Heart right ventricle (tissue), 16 donors: ENCODE measurements at places on chromosomes 1 and 21.

DNA sequence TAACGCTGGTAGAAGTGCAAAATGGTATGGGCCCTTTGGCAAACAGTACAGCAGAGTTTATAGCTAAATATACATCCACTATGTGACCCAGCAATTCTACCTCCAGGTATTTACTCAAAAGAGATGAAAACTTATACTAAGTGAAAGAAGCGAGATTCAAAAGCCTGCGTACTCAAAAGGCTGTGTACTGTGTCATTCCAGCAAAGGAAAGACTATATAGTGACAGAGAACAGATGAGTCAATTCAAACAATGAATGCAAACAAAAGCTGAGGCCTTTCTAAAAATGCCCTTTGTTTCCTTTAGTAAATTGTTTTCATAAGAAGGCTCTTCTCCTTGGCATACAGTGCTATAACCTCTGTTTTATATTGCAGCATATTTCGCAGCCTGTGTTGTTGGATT, 268.8 kb upstream of the CSF3R start:
- no peak for DNase-seq

GRCh38 chr1:9267827-9268581, 24.7 kb upstream of the SPSB1 start:
- no peak for DNase-seq

- no peak for DNase-seq
These were observed 313.0 kb downstream of the RWDD3 start for GRCh38 chr1:95547005-95547404.

DNA sequence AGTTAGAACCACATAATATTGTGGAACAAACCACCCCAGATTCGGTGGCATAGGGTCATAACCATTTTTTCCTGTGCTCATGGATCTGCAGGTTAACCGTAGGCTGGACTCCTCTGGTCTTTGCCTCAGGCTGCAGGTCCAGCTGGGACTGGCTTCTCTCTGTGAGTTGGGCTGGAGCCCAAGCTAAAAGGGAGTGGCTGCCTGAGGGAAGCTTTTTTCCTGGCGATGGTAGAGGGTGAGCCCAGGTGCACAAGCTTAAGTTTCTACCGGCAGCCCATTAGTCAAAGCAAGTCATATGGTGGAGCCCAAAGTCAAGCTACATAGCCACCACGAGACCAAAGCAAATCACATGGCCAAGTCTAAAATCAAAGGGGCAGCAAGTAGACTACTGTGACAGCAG, 13.8 kb downstream of the EPHX4 start:
- no peak for DNase-seq

DNA sequence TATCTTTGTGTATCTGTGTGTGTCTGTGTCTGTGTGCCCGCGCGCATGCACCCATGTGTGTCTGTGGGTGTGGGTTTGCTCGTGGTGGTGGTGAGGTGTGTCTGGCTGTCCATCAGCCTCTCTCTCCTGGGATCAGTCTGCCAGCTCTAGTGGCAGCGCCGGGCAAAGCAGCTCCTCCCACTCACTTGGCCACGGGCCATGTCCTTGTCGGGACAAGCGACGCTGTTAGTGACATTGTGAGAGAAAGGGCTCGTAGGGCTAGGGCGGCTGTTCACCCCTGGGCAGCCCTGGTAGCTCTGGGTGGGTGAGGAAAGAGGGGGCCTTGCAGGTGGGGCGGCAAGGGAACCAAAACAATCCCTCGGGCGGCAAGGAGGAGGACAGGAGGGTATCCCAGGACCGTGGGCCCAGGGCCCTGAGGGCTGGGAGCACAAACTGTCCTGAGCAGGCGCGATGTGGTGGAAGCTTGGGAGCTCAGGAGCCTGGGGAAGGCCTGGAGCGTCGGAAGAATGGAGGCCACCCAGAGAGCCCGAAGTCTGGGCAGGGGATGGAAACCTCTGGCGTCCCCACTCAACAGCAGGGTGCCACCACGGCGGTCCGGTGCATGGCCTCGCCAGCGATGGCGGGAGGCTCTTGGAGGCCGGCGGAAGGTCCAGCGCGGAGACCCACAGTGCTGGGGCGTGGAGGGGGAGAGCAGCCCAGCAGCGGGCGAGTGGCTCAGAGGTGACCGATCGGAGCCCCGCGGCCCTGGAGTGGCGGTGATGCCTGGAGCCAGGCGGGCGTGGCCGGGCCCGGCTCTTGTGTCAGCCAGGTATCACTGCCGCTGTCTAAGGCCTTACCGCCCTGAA, 140.5 kb downstream of the LIPI start:
- DNase-seq, result no peak

- DNase-seq, result no peak
These were observed 25.2 kb downstream of the MAPKAPK2 start for GRCh38 chr1:206709772-206710459.

DNA sequence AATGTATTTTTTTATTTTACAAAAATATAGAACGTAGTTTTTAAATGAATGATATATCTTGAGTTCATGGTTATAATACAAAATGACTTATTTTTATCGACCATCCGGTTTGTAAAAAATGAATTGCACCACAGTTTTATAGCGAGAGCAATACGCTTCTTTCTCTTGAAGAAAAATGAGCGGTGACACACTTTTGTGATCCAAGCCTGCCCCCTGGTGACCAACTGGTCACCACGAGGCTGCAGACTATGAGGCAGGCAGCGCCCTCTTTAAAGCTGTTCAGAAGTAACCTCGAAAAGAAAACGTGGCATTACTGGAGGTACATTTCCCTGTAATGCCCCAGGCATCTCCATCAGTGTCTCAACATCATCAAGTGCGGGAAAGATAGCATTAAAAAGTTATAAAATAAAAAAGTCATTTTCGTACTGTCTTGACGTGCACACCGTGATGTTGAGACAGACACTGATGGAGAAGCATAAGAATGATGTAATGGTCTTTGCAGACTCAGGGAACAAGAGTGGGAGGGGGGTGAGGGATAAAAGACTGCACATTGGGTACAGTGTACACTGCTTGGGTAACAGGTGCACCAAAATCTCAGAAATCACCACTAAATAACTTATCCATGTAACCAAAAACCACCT, 734.2 kb upstream of the ADAMTS5 start:
- DNase-seq, result peak; percentile 77

DNA sequence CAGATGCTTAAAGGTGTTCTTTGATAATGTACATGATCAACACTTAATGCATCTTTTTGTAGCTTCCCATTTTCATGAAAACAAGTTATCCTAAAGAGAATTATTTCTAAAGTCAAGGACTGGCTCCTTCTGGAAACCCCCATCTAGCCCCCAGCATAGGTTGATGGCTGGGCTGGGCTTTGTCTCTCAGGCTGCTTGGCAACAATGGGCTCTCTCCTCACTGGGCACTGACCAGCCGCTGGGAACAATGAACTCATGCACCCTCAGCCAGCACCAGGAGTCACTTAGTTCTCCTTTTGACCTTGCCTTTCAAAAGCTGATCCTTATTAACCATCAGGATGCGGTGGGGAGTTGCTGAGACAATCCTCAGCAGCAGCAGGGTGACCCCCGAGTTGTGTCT, 293.0 kb upstream of the PLXNA2 start:
- DNase-seq, result no peak

DNA sequence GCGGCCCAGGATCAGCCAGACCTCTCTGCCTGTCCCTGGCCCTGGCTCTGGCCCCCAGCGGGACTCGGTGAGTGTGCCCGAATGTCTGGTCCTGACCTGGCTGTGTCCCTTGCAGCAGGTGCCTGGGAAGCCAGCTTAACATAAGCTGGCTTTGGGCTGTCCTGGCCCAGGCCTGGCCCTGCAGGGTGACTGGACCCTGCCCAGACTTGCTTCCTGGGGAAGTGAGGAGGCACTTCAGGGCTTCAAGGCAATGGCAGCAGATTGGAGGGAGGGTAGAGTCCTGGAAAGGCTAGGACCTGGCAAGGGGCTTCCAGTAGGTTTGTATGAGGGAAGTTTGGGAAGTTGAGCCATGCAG, 16.4 kb downstream of the RPS6KA1 start:
- no peak for DNase-seq

DNA sequence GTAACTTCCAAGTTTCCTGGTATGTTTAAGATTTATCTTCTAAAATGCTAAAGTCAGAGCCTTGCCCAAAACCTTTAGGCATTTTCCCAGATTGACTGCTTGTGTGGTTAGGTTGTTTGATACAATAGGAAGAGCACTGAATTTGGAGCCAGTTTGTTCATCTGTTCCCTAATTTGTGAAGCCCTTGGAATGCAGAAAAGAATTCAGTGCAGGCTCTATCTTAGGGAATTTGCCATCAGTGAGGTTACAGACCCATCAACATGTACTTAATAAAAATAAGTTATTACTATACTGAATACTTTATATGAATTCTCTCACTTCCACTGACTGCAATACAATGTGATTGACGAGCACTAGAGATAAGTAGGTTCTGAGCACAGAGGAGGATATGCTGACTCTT, 120.2 kb downstream of the PIK3R3 start:
- no peak for DNase-seq

- no peak for DNase-seq
These were observed 6.3 kb downstream of the SLC2A7 start for GRCh38 chr1:9019896-9020295.

- DNase-seq, result no peak
These were observed 128.0 kb downstream of the PRRX1 start for GRCh38 chr1:170791941-170792340.

- no peak for DNase-seq
These were observed 458.0 kb upstream of the DEPDC1 start for GRCh38 chr1:68954841-68955240.

DNA sequence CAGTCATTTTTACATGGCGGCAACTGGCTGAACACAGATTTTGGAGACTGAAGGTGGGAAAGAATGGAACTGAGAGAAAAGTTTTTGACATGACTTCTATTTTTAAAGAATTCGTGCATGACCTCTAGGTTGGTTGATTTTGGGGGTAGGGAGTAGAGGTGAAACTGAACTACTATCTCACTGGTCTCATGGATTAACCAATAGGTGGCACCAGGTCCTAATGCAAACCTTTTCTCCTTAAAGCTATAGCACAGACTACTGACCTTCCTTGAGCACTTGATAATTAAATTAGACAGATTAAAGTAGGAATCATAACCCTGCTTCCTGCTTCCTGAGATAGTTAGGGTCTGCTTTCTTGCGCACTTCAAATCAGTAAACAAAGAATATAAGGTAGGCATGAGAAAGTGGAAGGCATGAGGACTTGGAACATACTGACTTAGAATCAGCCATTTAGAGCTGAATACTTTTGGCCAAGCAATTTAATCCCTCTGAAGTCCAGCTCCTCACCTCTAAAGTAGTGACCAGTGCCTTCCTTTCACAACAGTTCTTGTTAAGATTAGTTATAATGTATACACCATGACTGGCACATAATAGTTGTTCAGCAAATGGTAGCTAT, 206.0 kb downstream of the CENPF start:
- DNase-seq, result no peak

DNA sequence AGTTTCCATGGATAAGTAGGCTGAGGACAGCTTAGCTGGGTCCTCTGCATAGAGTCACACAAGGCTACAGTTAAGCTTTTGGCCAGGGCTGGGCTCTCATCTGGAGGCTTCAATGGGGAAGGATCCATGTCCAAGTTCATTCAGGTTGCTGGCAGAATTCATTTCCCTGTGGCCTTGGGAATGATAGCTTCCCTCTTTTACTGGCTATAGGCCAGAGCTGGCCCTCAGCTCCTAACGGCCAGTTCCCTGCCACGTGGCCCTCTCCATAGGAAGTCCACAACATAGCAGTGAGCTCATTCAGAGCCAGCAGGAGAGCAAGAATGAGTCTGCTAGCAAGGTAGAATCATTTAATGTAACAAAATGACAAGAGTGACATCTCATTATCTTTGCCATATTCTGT, 15.1 kb upstream of the PODN start:
- DNase-seq, result no peak

GRCh38 chr1:203364806-203365205, 13.9 kb upstream of the FMOD start:
- no peak for DNase-seq

- no peak for DNase-seq
These were observed 167.9 kb upstream of the ZC3H12A start for GRCh38 chr1:37306461-37306860.

DNA sequence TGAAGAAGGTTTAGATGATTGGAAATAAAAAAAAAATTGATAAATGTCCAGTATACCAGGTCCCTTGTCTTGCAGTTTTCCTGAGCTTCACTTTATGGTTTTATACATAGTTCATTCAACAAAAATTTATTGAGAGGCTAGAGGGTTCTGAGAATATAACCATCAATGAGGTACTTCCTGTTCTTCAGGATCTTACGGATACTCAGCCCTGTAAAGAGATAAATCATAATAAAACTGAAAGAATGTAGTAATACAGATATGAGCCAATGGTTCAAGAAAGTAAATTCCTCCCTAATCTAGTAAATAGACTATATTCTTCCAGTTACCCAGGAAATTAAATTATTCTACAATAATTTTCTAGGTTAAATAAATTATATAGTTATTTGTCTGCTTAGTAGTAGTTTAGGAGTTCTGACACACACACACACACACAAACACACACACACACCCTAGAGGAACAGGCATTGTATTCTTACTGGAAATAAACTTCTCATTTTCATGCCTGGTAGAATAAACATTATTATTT, 70.4 kb upstream of the HMCN1 start:
- DNase-seq, result no peak

DNA sequence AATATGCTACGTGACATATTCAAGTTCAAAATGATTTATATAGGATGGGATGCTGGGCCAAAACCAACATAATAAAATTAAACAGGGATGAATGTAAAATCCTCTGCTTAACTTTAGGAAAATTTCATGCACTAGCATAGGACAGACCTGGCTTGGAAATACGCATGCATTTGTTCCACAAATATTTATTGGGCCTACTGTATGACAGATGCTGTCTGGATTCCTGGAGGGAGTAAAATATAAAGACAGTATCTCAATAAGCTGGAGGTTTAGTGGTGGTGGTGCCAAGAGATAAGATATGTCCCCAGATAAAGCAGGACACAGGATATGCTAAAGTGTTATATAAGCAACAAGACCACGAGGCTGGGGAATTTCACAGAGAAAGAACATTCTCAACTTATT, 15.1 kb downstream of the RCSD1 start:
- DNase-seq, result no peak

- no peak for DNase-seq
These were observed 197.6 kb upstream of the UBE2U start for GRCh38 chr1:64005801-64006200.

DNA sequence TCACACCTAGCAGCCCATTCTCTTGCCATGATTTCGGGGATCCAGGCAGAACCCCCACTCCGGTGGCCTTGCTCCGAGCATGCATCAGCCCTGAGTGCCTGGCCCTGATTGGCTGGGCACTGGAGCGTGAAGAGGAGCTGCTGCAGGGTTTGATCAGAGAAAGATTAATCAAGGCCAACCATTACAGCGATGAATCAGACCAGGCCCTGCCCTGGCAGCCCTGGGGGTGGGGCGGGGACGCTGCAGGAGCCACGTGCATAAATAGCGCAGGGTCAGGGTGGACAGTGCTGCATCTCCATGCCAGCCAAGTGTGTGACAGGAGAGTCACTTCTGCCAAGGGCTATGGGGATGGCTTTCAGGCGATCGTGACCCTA, 3.4 kb upstream of the FAM131C start:
- peak; percentile 42 for DNase-seq

DNA sequence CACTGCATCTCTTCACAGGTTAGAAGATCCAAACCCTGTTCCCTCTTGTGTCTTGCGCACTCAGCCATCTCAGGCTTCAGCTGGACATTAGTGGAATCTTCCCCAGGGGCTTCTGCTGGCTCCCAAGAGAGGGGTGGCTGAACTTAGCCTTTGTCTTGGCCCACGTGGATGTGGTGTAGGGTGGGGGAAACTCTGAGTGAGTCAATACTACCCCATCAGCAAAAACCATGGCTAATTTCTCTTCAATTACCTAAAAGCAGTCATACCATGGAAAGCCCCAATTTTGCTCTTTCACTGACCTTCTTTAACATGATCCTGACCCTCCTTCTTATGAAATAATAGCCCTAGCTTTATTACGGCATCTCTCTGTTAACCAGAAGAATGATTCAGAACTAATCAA, 72.5 kb upstream of the RAB3GAP2 start:
- DNase-seq, result no peak
